Naive B cell (primary cell): ENCODE measurements at places on chromosomes 11 and 22. TPM values are rescaled to one million over a fixed set of nuclear protein-coding genes. Genes with fewer than 3 reads are reported as not detected.

DNA sequence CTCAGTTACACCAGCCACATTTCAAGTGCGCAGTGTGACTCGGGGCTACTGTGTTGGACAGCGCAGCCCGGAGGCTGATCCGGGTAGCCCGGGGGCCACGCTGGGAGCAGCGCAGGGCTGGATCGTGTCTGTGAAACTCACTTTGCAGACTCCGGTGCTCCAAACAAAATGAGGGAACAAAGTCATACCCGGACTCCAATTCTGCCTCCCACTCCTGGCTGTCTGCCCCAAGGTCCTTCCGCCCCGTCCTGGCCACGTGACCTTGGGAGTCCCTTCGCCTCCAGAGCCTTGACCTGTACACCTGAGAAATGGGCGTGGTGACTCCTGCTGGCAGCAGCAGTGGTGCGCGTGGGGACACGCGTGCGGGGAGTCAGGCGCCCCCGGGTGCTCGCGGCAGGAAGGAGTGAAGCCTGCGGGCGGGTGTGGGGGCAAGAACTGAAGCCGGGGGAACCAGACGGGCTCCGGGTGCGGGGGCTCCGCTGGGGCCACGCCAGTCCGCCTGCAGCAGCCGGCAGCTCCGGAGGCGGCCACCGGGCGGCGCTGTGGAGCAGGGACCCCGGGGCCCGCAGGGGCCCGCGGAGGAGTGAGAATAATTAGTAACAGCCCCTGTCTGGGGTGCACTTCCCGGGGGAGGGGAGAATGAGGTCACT, 42.4 kb downstream of the KCNJ4 start:
- peaks cover 7% of the 10 kb centered on the region for H3K27me3 ChIP-seq
- H3K27ac ChIP-seq = no peak overlapping the region
- no peak overlapping the region for H3K4me3 ChIP-seq
- no peaks in the 10 kb centered on the region for H3K36me3 ChIP-seq
- peak; percentile 27 for DNase-seq

DNA sequence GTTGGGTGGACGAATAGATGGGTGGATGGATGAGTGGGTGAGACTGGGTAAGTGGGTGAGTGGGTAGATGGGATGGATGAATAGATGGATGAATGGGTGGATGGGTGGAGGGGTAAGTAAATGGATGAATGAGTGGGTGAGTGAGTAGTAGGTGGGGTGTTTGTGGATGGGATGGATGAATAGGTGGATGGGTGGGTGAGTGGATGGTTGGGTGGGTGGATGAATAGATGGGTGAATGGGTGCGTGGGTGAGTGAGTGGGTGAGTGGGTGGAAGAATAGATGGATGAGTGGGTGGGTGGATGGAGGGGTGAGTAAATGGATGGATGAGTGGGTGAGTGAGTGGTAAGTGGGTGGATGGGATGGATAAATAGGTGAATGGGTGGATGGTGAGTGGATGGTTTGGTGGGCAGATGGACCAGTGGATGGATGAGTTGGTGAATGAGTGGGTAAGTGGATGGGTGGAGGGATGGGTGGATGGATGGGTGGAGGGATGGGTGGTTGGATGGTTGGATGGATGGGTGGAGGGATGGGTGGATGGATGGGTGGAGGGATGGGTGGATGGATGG, 12.6 kb downstream of the IGF2 start:
- H3K4me1 ChIP-seq = no peaks in the 10 kb centered on the region
- no peaks in the 10 kb centered on the region for H3K36me3 ChIP-seq
- no peak overlapping the region for H3K4me3 ChIP-seq
- no peak for DNase-seq

- H3K27me3 ChIP-seq = peaks cover 14% of the 10 kb centered on the region
- H3K4me3 ChIP-seq = no peak overlapping the region
Observed at GRCh38 chr11:119509969-119510401, 87.0 kb upstream of the THY1 start.

DNA sequence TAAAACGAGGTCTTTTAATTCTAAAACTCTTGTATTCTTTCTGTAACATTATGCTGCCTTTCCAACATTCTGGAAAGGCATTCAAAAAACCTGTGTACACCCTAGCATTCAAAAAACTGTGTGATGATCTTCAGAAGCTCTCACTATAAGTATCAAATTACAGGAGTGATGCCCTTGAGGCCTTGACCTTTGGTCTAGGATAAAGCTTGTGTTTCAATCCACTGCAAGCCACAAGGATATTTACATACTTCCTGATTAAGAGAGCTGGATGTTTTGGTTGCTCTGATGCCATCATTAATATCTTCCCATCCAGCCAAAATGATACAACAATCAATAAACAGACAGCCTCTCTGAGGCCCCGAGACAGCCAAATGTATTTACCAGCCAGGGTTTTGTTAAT, 11.9 kb downstream of the CLPB start:
- no peak overlapping the region for H3K27ac ChIP-seq
- peaks cover 5% of the 10 kb centered on the region for H3K36me3 ChIP-seq
- H3K4me1 ChIP-seq = peaks cover 29% of the 10 kb centered on the region
- no peak for DNase-seq

DNA sequence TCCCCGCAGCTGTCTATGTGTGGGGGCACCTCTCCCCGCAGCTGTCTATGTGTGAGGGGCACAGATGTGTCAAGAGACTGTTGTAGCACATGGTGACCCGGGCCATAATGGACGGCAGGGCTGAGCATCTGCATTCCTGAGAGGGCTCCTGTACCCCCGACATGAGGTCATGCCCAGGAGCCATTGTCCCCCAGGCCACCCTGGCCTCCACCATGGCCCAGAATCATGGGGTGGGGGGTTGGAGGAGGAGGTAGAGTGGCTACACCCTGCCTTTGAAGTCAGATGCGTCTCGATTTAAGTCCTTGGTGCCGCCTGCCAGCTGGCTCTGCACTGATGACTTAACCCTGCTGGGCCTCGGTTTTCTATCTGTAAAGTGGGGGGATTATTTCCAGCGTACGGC, 49.1 kb downstream of the ARHGAP8 start:
- no peak for DNase-seq
- no peaks in the 10 kb centered on the region for H3K4me1 ChIP-seq
- H3K36me3 ChIP-seq = no peaks in the 10 kb centered on the region
- H3K27me3 ChIP-seq = peaks cover 35% of the 10 kb centered on the region

DNA sequence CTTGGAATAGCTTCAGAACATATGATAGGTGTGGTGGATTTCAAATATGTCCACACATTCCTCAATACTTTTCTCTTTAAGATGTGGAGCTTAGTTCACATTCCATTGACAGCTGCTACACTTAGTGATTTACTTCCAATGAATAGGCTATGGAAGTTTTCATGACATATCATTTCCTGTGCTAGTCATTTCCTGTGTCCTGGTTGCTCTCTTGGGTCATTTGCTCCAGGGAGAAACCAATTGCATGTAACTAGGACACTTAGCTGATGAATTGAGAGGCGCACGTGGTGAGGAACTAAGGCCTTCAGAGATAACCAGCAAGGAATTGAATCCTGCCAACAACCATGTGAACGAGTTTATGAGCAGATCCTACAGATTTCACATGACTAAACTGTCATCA, 120.9 kb downstream of the SLC17A6 start:
- H3K4me3 ChIP-seq = no peak overlapping the region
- DNase-seq = no peak
- peaks cover 3% of the 10 kb centered on the region for H3K27me3 ChIP-seq

GRCh38 chr11:90426442-90426841, 203.6 kb upstream of the CHORDC1 start:
- H3K36me3 ChIP-seq = no peaks in the 10 kb centered on the region
- no peaks in the 10 kb centered on the region for H3K27me3 ChIP-seq
- no peaks in the 10 kb centered on the region for H3K4me1 ChIP-seq
- no peak for DNase-seq

GRCh38 chr11:70731271-70732022, 333.1 kb downstream of the CTTN start:
- H3K4me3 ChIP-seq = peak overlapping the region; percentile 48
- H3K4me1 ChIP-seq = no peaks in the 10 kb centered on the region
- DNase-seq = no peak

- H3K27ac ChIP-seq = no peak overlapping the region
- no peaks in the 10 kb centered on the region for H3K36me3 ChIP-seq
- H3K27me3 ChIP-seq = peaks cover 6% of the 10 kb centered on the region
- H3K4me1 ChIP-seq = peaks cover 6% of the 10 kb centered on the region
Observed at GRCh38 chr11:75152651-75153427, 1.9 kb downstream of the SLCO2B1 start.

DNA sequence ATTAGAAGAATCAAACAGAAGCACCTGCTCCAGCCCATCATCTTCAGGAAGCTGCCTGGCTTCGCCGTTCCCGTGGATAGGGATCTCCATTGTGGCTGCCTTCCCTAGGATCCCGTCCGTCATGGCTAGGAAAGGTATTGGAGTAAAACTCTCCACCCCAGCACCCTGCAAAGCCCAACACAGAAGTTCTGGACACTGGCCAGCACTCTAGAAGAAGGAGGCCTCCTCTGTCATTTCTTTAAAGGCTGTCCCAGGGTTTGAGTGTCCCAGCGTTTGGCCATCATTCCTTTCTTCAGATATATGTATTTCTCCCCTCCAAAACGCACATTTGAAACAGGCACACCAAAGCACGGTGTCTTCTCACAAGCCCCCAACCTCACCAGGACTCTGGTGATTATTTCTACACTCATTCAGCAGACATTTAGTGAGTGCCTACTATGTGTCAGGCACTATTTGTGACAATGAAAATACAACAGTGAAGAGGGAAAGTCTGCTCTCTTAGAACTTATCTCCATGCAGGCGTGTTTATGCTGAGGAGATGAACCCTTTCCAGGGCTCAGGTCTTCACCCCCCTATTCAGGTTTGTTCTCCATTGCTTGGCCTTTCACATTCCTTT, 724 bp downstream of the ARFIP2 start:
- peaks cover 45% of the 10 kb centered on the region for H3K4me1 ChIP-seq
- H3K36me3 ChIP-seq = peaks cover 8% of the 10 kb centered on the region
- no peak for DNase-seq
- peak overlapping the region; percentile 91 for H3K4me3 ChIP-seq
- peak overlapping the region; percentile 97 for H3K27ac ChIP-seq
- no peaks in the 10 kb centered on the region for H3K27me3 ChIP-seq

- no peaks in the 10 kb centered on the region for H3K4me1 ChIP-seq
- no peak for DNase-seq
Observed at GRCh38 chr11:31641477-31642062, 132.0 kb downstream of the ELP4 start.

MYO18B gene
- polyA plus RNA-seq = not detected

STK33 gene
- 4.3 TPM for polyA plus RNA-seq

SERHL2 gene
- 5.4 TPM for polyA plus RNA-seq
